Pulmonary artery endothelial cell (primary cell): ENCODE measurements at places on chromosomes 2 and 18. TPM values are rescaled to one million over a fixed set of nuclear protein-coding genes. Genes with fewer than 3 reads are reported as not detected.

The CFAP65 gene
- total RNA-seq = under 0.01 TPM in 1 of 2 replicates, not detected in the other

The GULP1 gene
- 29.9 and 32.2 TPM in 2 replicates for total RNA-seq

DNA sequence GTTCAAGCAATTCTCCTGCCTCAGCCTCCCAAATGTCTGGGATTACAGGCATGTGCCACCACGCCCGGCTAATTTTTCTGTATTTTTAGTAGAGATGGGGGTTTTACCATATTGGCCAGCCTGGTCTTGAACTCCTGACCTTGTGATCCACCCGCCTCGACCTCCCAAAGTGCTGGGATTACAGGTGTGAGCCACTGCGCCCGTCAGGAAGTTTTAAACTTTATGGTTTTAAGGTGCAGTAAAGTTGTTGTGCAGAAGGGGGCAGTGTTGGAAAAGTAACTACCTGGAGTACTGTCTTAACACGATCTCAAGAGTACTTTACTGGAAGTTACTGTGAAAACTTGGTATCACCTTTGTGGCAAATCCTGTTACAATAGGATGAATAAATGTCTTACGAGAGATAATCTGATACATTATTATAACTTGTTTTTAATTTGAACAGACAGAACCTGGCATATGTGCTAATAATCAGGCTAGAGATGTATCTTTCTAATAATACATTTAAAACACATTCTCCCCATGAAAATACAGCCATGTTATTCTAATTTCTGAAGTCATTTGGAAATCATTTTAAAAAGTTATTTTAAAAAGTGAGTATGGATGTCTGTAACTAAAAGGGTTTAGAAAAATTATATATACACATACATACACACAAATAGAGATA lies 10.8 kb downstream of the SPDYA start:
- no peak for DNase-seq

- DNase-seq = no peak
Observed at GRCh38 chr2:233130481-233131020, 70.4 kb downstream of the INPP5D start.
